ENCODE measurements at places on chromosomes 3 and 15. TPM values are rescaled to one million over a fixed set of nuclear protein-coding genes. Genes with fewer than 3 reads are reported as not detected.

GRCh38 chr15:72495007-72495406 lies 20.9 kb downstream of the ARIH1 start:
- DNase-seq: no peak

- DNase-seq: no peak
Measured at GRCh38 chr3:7754653-7755441, 746.8 kb upstream of the LMCD1 start.

DNA sequence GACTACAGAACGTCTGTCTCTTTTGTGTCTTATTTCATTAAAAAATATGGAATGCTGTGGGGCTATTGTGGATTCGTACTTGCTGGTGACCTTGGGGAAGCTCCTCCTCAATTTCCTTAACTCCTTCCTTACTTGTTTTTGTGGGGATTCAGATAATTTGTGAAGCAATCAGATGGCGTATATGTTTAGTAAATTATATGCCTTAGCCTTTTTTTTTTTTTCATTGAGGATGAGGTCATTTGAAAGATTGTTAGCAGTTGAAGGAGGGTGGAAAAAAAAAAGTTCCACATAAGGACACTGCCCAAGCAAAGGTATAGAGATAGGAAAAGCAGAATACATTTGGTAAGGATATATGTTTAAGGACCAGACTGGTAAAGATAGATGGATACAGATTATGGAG lies 3.3 kb downstream of the RNF13 start:
- no peak for DNase-seq

DNA sequence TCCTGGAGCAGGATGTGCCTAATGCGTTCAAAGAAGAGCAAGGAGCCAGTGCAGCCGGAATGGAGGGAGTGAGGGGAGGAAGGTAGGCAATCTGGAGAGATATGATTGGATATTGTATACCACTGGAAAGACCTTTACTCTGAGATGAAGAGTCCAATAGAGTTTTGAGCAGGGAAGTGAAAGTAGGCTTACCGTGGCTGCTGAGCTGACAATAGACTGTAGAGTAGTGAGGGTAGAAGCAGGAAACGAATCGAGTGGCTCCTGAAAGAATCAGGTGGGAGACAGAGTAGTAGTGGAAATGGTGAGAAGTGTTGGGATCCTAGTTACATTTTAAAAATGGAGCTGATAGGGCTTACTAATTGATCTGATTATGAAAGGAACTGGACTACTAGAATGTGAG lies 51.8 kb upstream of the NUDT16 start:
- no peak for DNase-seq

DNA sequence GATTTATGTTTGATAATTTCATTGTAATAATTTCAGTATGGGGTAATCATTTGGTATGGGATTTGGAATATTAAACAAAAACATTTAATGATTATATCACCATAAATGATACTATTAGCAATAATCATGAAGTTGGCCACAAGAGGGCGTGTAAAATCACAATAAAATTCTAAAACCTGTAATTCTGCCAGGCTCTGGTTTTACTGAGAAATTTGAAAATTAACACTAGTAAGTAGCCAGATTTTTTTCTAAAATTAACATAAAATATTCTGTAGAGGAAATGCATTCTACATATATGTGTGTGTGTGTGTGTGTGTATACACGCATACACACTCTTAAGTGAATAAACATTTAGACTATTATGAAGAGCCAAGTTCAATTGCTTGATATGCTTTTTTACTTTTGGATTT lies 40.5 kb downstream of the FEZF2 start:
- no peak for DNase-seq

GRCh38 chr15:67037694-67038093 lies 27.7 kb upstream of the SMAD3 start:
- DNase-seq: no peak

DNA sequence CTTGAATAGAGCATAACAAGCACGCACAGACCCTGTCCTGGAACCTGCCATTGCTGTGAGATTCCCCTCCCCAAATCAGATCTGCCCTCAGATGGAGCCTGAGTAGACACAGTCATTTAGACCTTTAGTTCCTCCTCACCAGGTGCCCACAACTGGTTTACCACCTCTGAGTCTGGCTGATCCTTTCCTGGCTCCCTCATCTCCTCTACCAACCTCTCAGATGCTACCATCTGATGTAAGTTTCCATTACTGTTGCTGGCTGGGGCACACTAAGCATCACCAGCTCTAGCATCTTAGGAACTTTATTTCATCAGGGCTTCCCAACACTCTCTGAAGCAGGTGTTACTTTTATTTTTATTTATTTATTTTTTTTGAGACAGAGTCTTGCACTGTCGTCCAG lies 288.3 kb downstream of the TLE3 start:
- DNase-seq: no peak

- DNase-seq: no peak
Measured at GRCh38 chr3:32870373-32871095, 52.7 kb downstream of the TRIM71 start.

DNA sequence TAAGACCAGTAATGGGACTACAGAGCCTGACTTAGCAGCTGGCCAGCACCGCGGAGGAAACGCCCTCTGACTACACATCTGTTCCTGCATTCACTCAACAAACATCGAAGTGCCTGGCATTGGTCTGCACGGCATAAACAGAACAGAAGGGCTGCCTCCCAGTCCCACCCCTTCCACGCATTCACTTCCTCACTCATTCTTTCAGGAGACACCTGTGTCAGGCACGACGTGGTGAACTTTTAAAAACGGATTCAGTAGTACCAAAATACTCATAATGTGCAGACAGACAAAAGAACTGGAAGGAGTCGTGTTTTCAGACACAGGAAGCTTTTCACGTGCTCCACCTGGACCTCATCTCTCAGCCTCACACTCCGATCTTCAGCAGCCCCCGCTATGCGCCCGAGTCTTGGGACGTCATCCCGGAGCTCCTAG lies 123.3 kb downstream of the XXYLT1 start:
- no peak for DNase-seq

DNA sequence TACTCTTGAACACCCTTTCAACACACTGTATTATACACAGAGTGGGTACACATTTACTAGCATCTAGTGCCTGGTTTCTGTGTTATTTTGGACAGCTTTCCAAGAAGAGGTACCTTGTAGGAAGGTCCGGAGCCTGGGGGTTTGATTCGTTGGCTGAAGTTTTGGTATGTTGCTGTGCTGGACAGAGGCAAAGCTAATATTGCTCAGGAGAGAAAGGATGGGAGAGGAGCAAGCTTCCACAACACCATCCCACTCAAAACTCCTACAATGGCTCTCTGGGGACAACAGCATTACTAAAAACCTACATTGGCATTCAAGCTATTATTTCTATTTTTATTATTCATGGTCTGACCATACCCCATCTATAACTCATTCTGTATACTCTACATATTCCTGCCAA lies 1.1 kb upstream of the LYSMD2 start:
- DNase-seq: no peak

- no peak for DNase-seq
Measured at GRCh38 chr3:1197051-1197450, 104.2 kb downstream of the CNTN6 start.

- no peak for DNase-seq
Measured at GRCh38 chr15:75639191-75639708, 774 bp downstream of the IMP3 start.

SPSB4 gene
- 1.5 TPM for total RNA-seq

PGBD4 gene
- total RNA-seq: 0.61 TPM

SPINT1 gene
- total RNA-seq: 239 TPM

BNIP2 gene
- total RNA-seq: 95.0 TPM

ALDH1A3 gene
- 13.2 TPM for total RNA-seq

PLSCR5 gene
- not detected for total RNA-seq

INKA1 gene
- total RNA-seq: 13.6 TPM

ATP8B4 gene
- 4.9 TPM for total RNA-seq

GRK7 gene
- not detected for total RNA-seq
